ENCODE measurements at places on chromosomes 5 and 9.

- no peak for DNase-seq
Observed at GRCh38 chr9:110745676-110746075, 77.1 kb downstream of the MUSK start.

GRCh38 chr5:53109056-53109442 lies 508 bp downstream of the MOCS2 start:
- peak; percentile 13 for DNase-seq

DNA sequence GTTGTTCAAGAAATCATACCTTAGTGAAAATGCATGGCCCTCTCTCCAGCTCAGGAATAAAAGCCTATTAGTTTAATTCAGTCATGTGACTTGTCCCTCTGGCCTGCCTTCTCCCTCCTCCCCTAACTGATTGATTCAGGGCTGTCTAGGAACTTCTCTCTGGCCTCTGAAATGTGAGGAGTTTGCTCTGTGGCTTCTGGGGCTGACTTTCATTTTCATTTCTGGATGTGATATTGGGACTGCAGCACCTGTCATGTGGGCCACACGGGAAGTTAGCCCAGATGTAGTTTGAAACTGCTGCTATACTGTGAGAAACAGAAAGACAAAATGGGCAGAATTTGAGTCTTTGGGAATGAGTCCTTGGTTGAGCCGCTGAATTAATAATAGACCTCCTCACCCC lies 44.8 kb downstream of the PARP8 start:
- DNase-seq: peak; percentile 87

DNA sequence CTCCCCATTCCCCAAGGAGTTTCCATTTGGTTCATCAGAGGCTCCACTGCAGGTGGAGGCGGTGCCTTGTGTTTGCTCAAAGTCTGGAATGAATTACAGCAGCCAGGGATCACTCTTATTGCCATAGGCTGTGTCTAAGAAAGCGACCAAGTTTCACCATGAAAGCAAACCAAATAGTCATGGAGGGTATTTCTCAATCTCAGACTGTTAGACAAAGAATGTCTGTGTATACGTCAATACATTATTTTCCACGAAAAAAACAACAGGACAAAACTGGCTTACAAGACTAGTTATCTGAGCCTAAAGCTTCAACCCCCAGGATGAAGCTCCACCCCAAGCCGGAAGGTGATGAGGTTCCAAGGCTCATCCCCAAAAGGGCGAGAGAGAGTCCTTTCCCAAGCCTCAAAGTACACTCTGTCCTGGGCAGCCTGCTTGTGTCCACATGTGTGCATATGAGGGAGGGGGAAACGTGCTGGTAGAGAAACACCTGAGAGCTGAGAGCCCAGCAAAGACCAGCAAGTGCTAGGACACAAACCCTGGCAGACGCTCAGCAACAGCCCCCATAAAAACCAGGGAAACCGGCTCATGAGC lies 4.3 kb downstream of the B4GALT1 start:
- no peak for DNase-seq

DNA sequence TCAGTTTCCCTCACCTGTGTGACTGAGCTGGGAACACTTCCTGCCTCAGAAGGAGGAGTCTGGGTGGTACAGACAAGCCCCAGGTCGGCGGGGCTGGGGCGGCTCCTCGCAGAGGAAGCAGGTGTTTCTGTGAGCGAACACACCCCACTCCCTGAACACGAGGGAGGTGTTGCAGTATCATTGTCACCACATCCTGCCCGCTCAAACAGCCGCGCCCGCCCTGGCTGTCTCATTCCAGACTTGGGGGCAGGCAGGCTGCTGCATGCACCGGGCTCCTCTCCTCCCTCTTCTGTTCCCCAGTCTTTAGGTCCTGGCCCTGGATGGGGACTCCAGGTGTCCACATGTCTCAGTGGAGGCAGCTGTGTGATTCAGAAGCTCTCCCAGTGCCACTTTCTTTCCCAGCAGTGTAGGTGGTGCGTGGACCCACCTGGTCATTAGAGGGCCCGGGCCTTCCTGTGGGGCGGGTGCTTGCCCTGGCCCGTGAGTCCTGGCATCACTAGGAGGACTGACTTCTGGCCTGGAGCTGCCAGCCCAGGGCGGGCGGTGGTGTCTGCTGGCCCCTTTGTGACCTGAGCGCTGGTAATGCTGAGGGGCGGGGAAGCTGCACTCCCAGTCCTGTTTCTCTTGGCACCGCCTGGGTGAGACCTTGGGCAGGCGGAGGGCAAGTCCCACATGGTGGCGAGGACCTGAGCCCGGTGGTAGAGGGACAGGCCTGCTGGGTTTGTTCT lies 18.3 kb upstream of the PHYHD1 start:
- DNase-seq: no peak

- no peak for DNase-seq
Observed at GRCh38 chr5:178642351-178642909, 15.6 kb upstream of the CLK4 start.

DNA sequence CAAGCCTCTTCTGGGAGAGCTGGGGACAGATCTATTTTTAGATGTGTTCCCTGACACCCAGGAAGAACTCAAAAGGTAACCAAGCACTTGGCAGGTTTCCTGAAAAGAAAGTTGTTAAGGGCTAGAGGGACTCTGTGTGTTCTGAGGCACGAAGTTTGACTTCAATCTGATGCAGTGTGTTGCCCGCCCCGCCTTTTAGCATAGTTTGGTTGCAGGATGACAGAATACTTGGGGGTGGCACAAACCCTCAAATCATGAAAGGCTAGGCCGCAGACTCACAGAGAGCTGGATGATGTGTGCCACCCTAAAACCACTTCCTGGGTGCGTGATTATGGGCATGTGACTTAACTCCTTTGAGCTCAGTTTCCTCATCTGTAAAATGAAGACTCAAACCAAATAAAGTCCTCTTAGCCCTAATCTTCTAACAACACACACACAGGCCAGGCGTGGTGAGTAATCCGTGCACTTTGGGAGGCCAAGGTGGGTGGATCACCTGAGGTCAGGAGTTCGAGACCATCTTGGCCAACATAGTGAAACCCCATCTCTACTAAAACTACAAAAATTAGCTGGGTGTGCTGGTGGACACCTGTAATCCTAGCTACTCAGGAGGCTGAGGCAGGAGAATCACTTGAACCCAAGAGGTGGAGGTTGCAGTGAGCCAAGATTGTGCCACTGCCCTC lies 12.8 kb upstream of the NDFIP1 start:
- DNase-seq: peak; percentile 8

GRCh38 chr5:146076455-146076854 lies 28.9 kb downstream of the PLAC8L1 start:
- DNase-seq: no peak

GRCh38 chr5:132094393-132095076 lies 20.9 kb downstream of the CSF2 start:
- DNase-seq: no peak

DNA sequence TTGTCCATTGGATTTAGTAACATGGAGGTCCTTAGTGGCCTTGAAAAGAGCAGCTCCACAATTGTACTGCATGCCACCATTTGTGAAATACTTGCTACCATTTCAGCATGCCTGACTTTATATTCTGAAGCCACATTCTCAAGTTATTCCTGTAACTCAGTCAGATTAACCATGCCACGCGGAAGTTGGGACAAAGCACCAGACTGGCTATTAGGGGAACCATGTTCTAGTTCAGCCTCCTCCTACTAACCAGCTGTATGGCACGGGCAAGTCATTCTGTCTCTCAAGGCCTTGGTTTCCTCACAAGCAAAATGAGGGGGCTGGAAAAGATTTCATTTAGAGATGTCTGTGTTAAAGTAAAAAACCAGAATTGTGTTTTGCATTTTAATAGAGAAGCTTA lies 418.0 kb downstream of the PLK2 start:
- DNase-seq: no peak

DNA sequence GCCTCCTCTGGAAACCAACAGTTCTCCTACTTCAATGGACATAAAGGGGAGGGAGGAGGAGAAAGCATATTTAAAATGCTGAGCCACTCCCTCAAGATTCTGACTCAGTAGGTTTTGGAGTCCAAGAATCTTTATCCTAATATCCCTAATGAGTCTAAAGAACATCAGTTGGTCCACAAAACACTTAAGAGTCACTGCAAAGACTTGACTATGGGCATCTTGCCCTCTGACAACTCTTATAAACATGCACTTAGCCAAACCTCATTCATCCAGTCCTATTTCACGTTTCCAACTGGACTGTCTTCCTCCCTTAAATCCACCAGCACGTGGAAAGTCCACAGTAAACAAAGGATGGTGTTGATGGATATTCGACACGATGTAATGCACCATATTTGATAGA lies 172.5 kb downstream of the FAM114A2 start:
- DNase-seq: no peak

DNA sequence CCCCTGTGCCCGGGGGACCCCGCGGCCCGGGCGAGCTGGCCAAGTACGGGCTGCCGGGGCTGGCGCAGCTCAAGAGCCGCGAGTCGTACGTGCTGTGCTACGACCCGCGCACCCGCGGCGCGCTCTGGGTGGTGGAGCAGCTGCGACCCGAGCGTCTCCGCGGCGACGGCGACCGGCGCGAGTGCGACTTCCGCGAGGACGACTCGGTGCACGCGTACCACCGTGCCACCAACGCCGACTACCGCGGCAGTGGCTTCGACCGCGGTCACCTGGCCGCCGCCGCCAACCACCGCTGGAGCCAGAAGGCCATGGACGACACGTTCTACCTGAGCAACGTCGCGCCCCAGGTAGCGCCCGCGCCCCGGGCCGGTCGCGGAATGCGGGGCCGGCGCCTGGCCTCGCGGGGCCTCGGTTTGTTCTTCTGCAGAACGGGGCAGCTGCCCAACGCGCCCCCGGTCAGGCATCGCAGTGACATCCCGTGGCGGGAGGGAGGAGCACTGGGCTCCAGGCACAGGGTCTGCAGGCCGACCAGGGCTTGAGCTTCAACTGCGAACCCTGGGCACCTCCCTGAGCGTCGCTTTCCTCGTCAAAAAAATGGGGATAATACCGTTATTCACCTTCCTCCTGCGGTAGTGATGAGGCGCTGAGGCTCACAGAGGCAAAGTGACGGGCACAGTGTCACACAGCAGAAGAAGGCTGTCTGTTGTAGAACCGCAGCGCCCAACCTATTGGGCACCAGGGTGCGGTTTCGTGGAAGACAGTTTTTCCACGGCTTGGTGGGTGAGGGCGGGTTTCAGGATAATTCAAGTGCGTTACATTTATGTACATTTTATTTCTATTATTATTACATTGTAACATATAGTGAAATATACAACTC lies 777 bp downstream of the ENDOG start:
- DNase-seq: no peak

GRCh38 chr9:98081477-98082219 lies 25.1 kb downstream of the NANS start:
- no peak for DNase-seq

GRCh38 chr9:105330201-105330600 lies 85.8 kb downstream of the SLC44A1 start:
- no peak for DNase-seq

- peak; percentile 26 for DNase-seq
Observed at GRCh38 chr5:151298063-151298855, 5.3 kb downstream of the SLC36A3 start.

DNA sequence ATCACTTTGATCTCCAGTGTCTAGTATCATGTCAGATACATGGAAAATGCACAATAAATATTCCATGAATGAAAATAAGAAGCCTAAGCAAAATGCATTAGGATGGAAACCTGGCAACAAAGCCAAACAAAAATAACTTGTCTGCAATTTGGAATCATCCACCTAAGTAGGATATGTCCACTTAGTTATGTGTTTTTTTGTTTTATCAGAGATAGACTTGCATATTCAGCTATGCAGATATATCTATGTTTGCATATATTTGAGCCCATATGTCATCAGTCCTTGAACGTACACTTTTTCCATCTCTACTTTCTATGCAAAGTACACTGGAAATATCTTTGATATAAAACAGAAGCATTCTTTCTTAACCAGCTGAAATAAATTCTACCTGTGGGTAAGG lies 707.1 kb downstream of the EFNA5 start:
- no peak for DNase-seq

- DNase-seq: no peak
Observed at GRCh38 chr5:111231119-111231518, 6.9 kb downstream of the CAMK4 start.

GRCh38 chr9:9746826-9747225 lies 866.0 kb downstream of the PTPRD start:
- DNase-seq: no peak

- no peak for DNase-seq
Observed at GRCh38 chr9:2260417-2261306, 245.5 kb downstream of the SMARCA2 start.

DNA sequence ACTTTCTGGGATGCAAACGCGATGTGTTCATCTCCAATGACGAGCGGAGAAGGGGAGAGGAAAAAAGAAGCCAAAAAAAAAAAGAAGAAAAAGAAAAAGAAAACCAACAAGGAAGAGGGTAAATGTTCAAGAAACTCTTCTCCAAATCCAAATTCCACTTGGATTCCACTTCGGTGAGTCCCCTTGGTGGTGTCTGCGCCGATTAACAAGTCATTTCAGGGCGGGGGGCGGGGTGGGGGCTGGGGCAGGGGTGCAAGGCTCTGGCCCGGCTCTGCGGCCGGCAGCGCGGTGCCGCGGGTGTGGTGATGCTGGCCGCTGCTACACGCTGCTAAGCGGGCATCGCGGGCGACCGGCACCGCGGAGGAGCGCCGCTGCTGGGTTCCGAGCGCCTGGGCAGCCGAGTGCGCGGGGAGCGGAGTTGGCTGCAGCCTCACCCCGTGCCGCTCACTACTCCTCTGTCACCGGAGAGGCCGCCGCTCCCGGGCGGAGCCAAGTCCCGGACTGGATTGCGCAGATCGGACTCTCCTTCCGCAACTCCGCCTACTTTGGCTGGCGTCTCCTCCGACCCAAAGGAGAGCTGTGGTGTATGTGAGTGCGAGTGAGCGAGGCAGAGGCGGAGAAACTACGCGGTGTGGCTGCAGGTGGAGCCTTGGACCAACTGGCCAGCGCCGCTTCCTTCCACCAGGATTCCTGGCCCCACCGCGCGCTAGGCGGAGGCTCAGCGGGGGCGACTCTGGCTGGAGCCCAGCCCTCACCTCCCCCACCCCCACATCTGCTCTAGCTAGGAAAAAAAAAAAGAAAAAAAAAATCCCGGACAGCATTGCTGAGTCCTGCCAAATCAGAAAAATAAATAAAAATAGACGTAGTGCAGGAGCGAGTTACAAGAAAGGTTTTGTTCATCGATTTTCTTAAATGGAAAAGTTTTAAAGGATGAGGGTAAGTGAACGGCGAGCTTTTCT lies at the start of gene SEMA6A:
Gene SEMA6A (minus strand): TSS at position 457 of the 959 bp plus-strand sequence. CDS start 69,879 bp downstream, outside the sequence.
- DNase-seq: peak; percentile 81

- no peak for DNase-seq
Observed at GRCh38 chr5:147507480-147508126, 2.3 kb downstream of the DPYSL3 start.

Data from GM12878 (cell line).